EH (cell line): ENCODE measurements at places on chromosomes 2 and 18.

DNA sequence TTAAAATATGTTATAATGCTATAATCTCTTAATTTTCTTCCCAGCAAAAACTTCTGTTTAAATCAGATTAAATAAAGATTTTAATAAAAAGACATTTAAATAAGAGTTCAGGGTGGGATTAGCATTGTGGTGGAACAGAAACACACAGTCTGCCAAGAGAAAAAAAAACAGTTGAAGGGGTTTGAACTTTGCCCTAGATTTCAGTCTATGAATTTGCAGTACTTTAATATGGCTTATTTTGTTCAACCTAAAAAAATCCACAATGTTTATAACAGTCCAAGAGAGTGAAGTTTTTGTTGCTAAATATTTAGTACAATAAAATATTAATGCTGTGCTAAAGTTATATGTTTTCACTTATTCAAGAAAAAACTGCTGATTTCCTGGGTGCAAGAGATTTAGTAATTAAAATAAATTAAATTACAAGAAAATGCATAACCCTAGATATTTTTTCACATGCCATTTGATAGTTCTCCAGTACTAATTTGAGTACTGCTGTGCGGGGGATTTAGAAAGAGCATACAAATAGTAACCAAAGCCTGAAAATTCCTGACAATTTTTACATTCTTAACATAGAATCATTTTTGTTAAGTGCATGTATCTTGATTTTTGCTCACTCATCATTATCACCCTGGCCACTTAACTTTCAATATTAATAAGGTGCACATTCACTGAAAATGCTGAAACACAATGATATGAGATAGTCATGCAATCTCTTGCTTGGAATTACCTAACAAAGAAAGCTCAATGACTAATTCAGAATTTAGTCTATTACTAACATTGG, 52.6 kb downstream of the SLC40A1 start:
- DNase-seq, result no peak

- no peak for DNase-seq
Measured at GRCh38 chr2:157875641-157876065, 477 bp downstream of the ACVR1 start.

DNA sequence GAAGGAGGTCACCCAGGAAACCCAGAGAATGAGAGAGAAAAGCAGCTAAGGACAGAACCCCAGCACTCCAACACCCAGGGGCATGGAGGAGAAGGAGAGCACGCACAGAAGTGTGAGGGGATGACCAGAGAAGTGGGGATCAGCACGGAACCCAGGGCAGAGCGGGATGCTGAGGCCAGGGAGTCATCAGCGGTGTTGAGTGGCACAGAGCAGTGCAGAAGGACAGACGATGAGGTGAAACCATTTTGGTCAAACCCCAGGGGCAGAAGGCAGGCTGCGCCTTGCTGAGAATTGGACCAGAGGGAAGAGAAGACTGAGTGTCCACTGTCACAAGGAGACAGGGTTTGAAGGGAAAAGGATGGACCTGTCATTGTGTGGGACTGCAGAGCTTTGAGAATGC, 23.4 kb upstream of the ASB18 start:
- DNase-seq, result no peak

- DNase-seq, result no peak
Measured at GRCh38 chr18:11520536-11520935, 88.9 kb upstream of the SLC35G4 start.

GRCh38 chr2:218010984-218011652, 8.3 kb upstream of the TNS1 start:
- no peak for DNase-seq
